Articular chondrocyte of knee joint (primary cell): ENCODE measurements at places on chromosomes 3 and 15. TPM values are rescaled to one million over a fixed set of nuclear protein-coding genes. Genes with fewer than 3 reads are reported as not detected.

INAFM2 gene
- 6.1 and 6.7 TPM in 2 replicates for total RNA-seq

TTC21A gene
- total RNA-seq = 4.4 and 6.8 TPM in 2 replicates

CFAP20DC gene
- total RNA-seq = 4.2 and 6.2 TPM in 2 replicates

CD96 gene
- total RNA-seq = under 0.01 TPM in 1 of 2 replicates, not detected in the other

CYP8B1 gene
- not detected in 2 replicates for total RNA-seq

CFAP92 gene
- under 0.01 and 0.11 TPM in 2 replicates for total RNA-seq

GOLGA8J gene
- total RNA-seq = 0.22 and 0.52 TPM in 2 replicates

MED12L gene
- 2.6 and 2.8 TPM in 2 replicates for total RNA-seq

EOMES gene
- not detected in 2 replicates for total RNA-seq

OR5K2 gene
- total RNA-seq = not detected in 2 replicates
